Left lung (tissue), 14 donors: ENCODE measurements at places on chromosomes 4 and X. TPM values are rescaled to one million over a fixed set of nuclear protein-coding genes. Genes with fewer than 3 reads are reported as not detected.

- DNase-seq, result no peak
These were observed 2.2 kb upstream of the SUPT20HL2 start for GRCh38 chrX:24316111-24316510.

- no peak for DNase-seq
These were observed 60.3 kb upstream of the DIPK2B start for GRCh38 chrX:45261005-45261404.

The PDE5A gene
- 46.6 TPM for total RNA-seq

The CEP135 gene
- total RNA-seq, result 10.4 TPM

- no peak for DNase-seq
These were observed 141.1 kb downstream of the MSL3 start for GRCh38 chrX:11899091-11899490.

The BRS3 gene
- total RNA-seq, result not detected

The PLXNA3 gene
- 62.4 TPM for total RNA-seq

The GPR50 gene
- total RNA-seq, result not detected

- no peak for DNase-seq
These were observed 108.9 kb downstream of the USP46 start for GRCh38 chr4:52550186-52550585.

GRCh38 chrX:10569946-10570345 is 50.4 kb downstream of the MID1 start:
- no peak for DNase-seq

The EGFL6 gene
- total RNA-seq, result 25.9 TPM
